ENCODE measurements at places on chromosomes 6 and 20.
A peak's percentile ranks its signal among the peaks of the same experiment; 100 is the strongest.

- no peak for DNase-seq
Measured at GRCh38 chr6:37172912-37173492, 3.0 kb downstream of the PIM1 start.

GRCh38 chr6:79646006-79646405 lies 14.9 kb downstream of the SH3BGRL2 start:
- DNase-seq, result no peak

DNA sequence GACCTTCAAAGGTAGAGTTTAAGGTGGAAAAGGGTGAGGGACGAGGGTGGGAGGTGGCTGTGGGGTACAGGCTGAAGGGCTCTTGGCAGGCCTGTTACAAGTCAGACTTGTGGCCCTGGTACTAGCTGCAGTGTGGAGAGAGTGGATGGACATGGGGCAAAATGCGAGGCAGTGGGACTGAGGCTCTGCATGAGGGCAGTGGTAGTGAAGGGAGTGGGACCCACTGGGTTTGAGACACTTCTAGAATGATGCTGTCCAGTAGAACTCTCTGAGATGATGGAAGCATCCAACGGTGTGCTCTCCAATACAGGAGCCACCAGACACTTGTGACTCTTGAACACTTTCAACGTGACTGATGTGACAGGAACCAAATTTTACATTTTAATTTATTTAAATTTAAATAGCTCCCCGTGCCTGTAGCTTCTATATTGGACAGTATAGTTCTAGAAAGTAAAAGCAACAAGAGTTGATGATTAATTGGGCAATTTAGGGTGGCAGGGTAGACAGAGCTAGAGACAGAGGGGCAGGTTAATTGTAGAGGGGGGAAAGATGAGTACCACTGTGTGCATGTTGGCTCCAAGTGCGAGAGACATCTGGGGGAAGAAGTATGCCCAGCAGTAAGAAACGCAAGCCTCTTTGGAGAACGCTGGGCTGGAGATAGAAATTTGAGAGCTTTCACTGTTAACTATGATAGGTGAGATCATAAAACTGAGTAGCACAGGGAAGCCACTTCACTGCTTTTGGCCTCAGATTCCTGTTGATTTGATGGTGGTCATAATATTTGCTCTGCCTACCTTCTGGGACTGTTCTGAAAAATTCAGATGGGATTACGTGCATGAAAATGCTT lies 77.5 kb downstream of the TXNDC5 start:
- DNase-seq, result no peak

DNA sequence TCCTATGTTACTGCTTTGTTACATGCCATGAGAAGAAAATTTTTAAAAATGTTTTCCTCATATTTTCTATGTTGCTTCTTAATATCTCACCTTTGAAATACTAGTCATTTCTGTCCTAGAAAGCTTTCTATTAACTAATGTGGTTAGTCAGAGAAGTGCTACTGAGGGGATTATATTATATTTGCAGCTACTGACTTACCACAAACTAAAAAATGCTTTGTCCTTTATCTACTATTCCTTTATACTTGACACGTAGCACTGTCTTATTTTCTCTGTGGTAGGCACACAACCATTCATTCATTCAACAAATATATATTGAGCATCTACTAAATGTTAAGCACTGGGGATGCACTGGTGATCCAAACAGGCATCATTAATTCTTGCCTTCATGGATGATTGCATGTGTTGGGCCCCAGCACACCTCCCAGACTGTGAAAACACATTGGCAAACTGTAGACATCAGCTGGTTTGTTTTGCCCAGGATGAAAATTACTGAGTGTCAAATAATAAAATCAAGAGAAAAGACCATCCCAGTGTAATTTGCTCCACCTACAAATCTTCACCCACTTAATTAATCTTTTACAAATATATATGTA lies 10.7 kb upstream of the MLIP start:
- no peak for DNase-seq

DNA sequence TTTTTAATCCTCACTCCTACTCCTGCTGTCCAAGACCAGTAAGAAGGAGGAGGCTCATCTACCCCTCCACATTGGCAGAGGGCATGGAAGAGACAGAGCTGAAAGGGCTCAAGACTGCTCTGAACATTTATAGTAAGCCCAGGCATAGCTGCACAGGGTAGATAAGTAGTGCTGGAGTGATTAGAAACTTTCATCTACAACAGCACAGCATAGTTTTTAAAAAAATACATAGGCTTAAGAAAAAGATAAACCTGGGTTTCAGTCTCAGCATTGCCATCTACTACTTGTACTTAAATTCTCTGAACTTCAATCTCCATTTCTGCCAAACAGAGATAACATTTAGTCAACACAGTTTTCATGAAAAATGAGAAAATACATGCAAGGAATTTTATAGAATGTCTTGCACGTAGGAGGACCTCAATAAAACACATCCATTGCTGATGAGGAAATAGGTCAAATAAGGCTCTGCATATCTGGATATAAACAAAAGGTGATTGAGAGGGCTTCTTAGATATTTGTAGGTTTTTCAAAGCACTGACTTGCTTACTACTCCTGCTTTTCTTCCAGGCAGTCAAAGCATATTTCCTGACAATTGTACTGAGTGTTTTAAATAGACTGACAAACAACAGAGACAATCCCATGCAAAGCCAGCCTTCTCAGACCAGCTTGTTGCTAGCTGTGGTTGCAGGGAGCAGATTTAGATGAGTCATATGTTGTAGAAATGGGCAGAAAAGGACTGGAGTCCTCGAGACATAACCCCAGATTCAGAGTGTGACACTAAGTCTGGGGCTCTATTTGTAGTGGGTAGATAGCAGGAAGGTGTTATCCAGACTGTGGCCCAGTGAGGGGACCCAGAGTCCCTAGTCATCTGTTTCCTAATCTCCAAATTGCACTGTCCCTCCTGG lies 107.4 kb upstream of the TAB2 start:
- no peak for DNase-seq

GRCh38 chr6:32355018-32355417 lies 16.7 kb downstream of the TSBP1 start:
- no peak for DNase-seq

- peak; percentile 74 for DNase-seq
Measured at GRCh38 chr6:116511424-116512110, at the start of gene CALHM5. TSS of gene CALHM5 (plus strand) at chr6:116511639. CDS start at chr6:116511697, 58 bp downstream.

DNA sequence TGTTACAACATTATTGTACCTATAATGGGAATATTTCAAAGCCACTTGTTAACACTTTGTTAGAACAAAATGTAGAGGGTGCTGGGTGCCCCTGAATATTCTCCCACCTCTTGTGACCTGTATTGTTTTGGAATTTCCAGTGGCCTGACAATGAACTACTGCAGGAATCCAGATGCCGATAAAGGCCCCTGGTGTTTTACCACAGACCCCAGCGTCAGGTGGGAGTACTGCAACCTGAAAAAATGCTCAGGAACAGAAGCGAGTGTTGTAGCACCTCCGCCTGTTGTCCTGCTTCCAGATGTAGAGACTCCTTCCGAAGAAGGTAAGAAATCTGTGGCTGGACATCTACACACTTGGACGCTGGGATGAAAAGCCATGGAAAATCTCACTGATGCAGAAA lies 28.9 kb downstream of the PLG start:
- DNase-seq, result no peak

- no peak for DNase-seq
Measured at GRCh38 chr6:143322386-143322785, 128.1 kb downstream of the ADAT2 start.

DNA sequence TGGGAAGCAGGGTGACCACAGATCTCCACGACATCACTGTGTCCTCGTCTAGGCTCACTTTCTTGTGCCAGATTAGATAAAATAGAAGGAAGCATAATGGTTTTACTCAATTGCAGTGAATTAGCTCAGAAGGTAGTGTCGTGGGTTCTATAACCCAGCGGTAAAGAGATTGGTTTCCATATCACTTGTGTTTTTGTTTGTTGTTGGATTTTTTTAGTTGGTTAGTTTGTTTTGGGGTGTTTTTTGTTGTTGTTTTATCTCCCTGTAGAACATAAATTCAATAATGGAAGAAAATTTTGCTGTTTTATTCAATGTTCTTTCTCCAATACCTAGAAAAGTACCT lies 85.9 kb upstream of the PRSS16 start:
- DNase-seq, result no peak

DNA sequence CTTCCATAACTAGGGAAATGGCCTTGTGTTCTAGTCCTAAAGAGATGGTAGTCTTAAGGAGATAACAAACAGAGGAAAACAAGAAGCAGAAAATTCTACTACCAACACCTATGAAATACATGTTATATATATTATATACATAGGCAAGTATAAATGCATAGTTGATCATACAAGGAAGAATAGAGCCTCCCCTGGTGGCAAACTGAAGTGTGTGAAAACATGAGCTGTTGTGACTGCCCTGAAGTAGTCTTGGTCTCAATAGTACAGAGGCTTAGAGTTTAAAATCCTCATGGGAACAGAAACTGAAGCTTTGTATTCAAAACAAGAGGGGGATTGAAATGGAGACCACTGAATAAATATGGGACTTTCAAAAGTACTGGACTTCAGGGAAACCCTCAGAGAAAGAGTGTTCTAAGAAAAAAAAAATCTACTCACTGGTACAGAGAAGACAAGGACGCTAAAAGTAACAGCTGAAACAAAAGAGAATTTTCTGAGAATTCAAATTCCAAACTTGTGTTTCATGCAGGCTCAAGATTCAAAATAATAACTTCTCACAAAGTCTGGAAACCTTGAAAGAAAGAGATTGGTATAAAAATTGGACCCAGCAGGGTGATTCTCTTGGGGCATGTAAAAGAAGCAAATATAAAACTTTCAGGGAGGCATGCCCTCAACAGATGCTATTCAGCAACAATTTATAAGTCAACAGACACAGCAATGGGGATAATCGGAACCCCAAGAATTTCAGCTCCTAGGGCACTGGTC lies 59.7 kb upstream of the SAMD3 start:
- peak; percentile 3 for DNase-seq

DNA sequence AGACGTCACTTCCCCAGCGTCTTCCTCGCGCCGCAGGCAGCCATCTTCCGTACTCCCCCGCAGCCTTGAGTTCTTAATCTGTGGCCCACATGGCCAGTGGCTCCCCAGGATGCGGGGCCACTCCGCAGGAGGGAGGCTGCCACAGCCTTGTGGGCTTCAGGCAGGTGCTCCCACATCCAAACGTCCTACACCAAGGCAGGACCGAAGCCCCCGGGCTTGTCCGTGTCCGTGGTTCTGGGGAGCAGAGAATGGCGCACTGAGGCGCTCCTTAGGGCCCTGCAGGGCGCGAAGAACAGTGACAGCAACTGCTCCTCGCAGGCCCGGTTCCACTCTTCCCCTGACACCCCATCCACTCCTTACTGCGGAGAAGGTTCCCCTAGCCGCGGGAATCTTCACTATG lies 755.8 kb downstream of the PRIM2 start:
- DNase-seq, result no peak

DNA sequence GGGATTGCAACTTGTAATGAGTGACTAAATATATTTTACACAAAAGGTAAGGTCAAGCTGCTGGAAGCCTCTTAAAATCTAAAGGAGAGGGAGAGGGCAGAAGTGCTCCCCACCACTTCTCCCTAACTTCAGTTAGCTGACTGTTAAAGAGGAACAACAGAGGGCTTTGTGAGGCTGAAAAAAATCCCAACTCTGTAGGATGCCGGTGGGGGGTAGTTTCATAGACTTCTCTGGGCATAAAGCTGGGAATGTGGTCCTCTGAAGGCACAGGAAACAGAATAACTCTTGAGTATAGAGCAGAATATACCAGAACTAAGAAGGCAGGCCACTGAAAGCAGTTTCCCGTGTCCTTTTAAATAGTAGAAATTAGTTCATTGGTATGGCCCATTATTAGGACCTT lies 71.6 kb downstream of the KIF6 start:
- no peak for DNase-seq

GRCh38 chr6:141057761-141058160 lies 1075.0 kb upstream of the GJE1 start:
- no peak for DNase-seq

DNA sequence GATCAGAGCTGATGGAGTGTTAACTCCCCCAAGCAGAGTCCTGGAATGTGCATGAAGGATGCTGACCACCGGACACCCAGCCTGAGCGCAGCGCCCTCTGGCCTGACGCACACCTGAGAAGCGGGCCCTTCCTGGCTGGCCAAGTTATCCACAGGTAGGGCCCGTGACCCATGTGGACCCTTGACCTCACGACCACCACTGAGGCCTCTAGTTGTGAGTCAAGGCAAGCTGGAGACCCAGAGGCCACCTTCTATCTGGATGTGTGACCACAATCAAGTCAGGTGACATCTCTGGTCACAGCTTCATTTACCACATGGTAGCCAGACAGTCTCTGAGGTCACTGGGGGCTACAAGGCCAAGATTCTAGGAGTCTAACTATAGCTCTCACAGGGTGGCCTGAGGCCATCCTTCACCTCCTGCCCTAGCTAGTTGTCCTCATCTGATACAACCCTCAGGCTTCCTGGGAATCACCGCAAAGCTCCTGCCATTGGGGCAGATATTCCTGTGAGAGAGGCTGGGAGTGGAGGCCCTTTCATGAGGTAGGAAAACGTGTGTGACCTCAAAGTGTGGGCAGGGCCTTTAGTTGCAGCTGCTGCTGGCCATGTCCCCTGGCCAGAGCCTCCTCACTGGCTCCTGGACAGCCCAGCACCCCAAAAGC lies 53.1 kb downstream of the DSTN start:
- DNase-seq, result no peak

GRCh38 chr20:703426-703825 lies 27.8 kb upstream of the SCRT2 start:
- no peak for DNase-seq

DNA sequence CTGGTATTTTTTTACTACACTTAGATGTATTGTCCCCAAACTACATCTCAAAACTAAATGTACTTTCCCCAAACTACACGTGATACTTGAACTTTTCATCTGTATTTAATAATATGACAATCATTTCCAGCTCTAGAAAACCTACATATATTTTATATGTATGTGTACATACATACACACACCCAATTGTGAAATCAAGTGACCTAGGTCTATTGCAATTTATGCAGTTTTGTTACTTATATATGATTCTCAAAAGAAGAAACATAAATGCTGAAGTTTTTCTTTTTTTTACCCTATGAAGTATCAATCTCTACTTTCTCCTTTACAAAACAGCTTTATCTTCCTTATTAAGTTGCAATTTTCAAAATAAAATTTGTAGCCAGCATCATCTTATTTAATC lies 4.7 kb downstream of the ADNP start:
- no peak for DNase-seq

- no peak for DNase-seq
Measured at GRCh38 chr6:159788753-159789376, 537 bp downstream of the TCP1 start.

DNA sequence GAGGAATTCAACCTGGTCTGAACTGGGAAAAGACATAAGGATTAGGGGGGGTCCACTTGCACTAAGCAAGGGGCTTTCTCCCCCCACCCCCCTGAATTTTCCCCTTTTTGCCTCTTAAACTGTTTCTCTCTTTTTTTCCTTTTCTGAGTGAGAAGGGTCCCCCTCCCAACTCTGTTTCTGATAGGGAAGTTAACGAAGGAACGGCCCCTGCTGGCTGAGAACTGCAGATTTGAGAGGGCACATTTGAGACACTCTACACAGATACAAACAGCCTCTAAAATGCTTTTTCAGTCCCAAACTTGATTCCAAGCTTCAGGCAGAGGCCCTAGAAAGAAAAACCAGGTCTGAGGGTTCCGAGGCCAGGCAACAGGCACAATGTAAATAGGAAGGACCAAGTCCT lies 91.7 kb downstream of the JARID2 start:
- no peak for DNase-seq

GRCh38 chr6:79928478-79928998 lies 18.8 kb downstream of the ELOVL4 start:
- DNase-seq, result peak; percentile 5

Data from SW 1271 (cell line).